ENCODE measurements at places on chromosomes 6 and 20.

- peak; percentile 53 for DNase-seq
Measured at GRCh38 chr20:58691773-58692578, 624 bp upstream of the NPEPL1 start.

GRCh38 chr6:100768816-100769351, 112.2 kb downstream of the ASCC3 start:
- DNase-seq, result no peak

DNA sequence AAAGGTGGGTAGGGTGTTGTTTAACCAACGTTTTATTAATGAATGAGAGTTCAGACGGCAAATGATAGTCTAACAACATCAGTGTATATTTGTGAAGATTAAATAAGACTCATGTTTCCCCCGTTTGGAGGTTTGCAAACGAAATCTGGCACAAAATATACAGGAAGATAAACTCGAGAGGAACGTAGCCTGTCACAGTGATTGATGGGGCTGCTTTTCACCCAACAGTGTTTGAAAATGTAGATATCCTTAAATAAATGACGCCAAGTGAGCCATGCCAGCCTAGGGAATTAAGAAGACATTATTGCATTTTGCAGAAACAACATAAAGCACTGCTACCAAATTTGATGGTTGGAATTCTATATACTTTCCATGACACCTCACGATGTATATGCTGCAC, 696.5 kb upstream of the FLRT3 start:
- no peak for DNase-seq

- DNase-seq, result peak; percentile 58
Measured at GRCh38 chr6:43172104-43173007, 1.3 kb downstream of the SRF start.

GRCh38 chr6:154847318-154847717, 114.1 kb downstream of the SCAF8 start:
- no peak for DNase-seq

GRCh38 chr6:44123544-44123943, 3.7 kb downstream of the MRPL14 start:
- no peak for DNase-seq

DNA sequence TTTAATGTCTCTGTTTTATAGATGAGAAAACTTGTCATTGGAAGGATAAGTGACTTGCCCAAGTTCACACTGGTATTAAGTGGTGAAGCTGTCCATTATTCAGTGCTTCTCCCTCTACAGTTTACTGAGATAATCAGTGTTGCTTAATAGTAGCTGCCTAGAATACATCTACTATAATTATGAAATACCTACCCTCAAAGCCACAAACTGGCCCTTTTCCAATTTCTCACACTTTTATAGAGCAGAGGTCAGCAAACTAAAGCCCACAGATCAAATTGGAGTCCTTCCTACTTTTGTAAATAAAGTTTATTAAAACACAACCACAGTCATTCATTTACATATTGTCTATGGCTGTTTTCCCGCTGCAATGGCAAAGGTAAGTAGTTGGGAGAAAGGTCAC, 73.5 kb downstream of the EYS start:
- DNase-seq, result no peak

- DNase-seq, result no peak
Measured at GRCh38 chr6:26555505-26556262, 17.5 kb downstream of the HMGN4 start.

DNA sequence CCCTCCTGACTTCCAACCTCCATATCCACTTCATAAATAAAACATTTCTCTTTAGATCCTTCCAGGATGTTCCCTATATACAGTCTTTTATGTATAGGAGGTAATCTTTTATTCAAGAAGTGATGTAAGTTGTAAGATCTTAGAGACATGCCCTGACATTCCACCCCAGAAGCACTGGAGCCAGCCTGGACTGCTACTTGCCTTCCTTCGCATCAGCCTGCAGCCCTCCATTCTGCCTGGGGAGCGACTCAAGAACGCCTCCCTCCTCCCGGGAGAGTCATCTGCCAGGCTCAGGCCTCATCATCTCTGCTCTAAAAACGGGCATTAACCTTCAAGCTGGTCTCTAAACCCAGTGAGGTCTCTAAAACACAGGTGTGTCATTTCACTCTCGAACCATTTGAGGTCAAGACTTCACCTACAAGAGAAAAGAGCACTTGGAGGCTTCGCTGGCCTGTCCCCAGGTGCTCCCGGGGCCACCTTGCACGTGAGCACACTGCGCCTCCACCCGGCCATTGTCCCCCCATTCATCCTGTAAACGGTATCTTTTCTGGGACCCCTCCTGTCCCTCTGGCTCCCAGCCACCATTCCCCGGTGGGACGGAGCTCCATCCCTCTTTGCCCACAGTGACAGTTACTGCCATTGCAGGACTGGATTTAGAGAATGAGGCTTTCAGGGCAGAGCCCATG, 107.5 kb upstream of the PDE10A start:
- no peak for DNase-seq

DNA sequence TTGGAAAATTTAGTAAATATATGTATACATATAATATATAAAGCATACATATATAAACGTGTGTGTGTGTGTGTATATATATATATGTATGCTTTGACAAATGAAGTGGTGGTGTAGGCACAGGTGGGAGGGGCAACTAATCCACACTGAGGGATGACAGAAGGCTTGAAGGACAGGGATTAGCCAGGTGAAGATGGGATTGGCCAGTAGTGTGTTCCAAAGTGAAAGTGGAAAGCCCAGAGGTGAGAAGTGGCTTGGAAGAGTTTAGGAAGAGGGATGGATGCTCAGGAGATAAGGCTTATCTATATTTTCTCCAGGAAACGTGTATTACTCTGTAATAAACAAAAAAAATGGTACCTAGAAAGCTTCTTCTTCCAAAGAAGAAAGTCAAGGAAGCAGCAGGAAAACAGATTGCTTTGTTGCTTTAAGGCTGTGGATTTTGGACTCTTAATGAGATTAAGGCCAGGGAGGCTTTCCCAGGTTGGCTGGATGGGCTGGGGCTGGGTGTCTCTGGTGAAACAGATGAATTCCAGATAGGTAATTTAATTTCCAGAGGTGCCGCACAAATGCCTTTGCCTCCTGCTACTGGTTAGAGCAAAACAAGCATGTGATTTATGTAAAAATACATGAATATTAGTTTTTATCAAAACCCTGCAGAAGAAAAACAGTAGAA, 63.9 kb downstream of the JARID2 start:
- no peak for DNase-seq

DNA sequence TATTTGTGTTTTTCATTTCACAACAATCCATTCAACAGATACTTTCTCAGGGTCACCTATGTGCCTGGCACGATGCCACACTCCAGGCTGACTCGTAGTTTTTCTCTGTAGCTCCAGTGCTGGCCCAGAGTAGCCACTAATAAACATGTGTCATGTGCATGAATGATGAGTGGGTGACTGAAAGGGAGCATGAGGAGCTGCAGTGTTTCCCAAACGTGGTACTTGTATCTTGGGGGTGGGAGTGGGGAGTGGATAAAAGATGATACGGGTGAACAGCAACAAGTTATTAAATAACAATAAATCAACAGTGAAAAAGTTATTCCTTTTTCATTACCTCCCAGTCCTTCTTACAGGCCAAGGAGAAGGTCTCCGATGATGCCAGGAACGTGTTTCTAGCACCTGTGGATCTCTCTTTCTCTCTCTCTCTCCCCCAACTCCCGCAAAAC, 17.1 kb downstream of the SRXN1 start:
- DNase-seq, result no peak

DNA sequence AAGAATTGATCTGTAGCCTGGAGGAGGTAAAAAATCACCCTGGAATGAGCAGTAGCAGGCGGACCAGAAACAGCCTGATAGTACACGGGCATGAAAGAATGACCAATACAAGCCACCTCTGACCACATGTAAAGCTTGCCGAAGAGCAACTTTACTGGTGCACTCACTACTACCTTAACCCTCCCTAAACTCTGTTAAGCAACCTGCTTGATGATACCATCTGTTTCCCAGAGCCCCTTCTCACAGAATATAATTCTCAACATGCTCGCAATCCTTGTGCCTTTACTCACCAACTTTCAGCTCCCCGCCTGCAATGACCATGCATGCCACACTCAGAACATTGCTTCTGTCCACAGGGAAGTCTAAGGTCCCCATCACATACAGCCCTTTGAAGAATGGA, 296.5 kb downstream of the PKHD1 start:
- DNase-seq, result no peak

DNA sequence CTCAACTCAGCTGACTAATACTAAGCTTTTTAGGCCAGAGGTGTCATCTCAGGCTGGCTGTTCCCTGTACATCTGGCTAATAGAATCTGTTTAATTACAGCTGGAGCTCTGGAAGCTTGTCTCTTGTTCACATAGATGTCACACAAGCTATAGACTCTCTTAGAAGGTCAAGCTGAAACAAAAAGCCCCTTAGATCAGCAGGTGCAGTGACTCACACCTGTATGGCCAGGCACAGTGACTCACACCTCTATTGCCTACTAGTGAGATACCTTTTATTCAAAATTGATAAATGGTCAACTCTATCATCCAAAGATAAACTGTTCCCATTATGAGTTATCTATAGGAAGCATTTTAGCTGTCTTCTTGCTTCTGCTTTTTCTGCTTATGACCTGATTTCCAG, 29.9 kb upstream of the MTHFD1L start:
- no peak for DNase-seq

DNA sequence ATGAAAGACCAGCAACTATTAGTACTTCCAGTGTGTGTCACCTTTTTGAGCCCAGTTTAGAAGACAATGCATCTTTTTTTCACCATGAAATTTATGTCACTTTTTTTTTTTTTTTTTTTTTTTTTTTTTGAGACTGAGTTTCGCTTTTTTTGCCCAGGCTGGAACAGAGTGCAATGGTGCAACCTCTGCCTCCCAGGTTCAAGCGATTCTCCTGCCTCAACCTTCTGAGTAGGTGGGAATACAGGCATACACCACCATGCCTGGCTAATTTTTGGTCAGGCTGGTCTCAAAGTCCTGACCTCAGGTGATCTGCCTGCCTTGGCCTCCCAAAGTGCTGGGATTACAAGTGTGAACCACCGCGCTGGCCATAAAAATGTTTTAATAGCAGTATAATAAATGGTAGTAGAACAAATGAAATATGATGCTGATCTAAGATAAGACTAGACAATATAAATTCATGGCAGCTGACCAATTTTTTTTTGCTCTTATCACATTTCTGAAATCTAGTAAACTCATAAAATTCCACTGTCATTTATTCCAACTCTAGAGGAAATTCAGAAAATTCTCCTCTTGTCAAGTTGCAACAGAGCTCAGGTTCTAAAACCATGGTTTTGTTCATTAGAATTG, 21.3 kb downstream of the NHSL1 start:
- no peak for DNase-seq

GRCh38 chr6:35484921-35485392, 11.9 kb downstream of the TEAD3 start:
- no peak for DNase-seq

DNA sequence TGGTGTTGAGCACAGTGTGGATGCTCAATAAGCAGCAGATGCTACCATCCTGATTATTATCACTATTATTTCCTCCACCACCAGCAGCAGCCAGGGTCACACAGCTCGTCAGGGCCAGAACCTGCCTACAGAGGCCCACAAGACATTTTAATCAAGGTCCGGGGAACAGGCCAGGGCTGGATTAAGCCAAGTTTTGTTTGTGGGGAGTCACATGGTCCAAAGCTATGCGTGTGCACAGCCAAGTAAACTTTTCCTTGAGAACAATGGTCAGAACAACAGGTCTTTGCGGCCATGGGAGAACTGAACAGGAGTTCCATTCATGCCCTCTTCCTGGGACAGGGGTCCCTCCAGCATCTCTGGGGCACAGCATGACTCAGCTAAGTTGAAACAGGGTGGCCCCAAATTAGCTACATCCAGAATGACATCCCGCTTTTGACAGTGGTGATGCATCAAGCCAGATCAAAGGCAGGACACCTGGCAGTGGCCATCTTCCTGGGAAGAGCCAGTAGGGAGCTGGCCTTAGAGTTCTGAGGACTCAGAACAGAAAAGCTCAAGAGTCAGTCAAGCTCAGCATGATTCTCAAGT, 11.7 kb downstream of the SNTA1 start:
- DNase-seq, result no peak

GRCh38 chr6:112466373-112467151, 119.4 kb downstream of the RFPL4B start:
- DNase-seq, result no peak

- DNase-seq, result no peak
Measured at GRCh38 chr6:126957721-126958120, 160.8 kb upstream of the RSPO3 start.

- DNase-seq, result no peak
Measured at GRCh38 chr6:157276731-157277130, 46.6 kb downstream of the TMEM242 start.

DNA sequence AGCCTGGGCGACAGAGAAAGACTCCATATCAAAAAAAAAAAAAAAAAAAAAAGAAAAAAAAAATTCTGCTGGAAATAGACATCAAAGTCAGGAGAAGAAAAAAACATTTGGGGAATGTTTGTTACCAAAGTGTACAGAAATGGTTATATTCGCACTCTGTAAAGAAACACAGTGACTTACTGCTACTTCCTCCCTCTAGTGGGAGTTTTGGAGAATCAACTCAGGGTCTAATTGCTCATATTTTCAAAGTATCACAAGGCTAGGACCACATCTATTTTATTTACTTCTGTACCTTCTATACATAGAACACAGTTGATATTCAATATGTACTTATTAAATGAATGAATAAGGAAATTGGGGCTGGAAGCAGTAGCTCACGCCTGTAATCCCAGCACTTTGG, 24.4 kb downstream of the ARG1 start:
- no peak for DNase-seq

- no peak for DNase-seq
Measured at GRCh38 chr6:89736893-89737292, 82.7 kb downstream of the MDN1 start.

- DNase-seq, result no peak
Measured at GRCh38 chr20:61082720-61083119, 169.3 kb upstream of the CDH4 start.

- DNase-seq, result no peak
Measured at GRCh38 chr20:58619077-58619863, 31.8 kb upstream of the STX16 start.

DNA sequence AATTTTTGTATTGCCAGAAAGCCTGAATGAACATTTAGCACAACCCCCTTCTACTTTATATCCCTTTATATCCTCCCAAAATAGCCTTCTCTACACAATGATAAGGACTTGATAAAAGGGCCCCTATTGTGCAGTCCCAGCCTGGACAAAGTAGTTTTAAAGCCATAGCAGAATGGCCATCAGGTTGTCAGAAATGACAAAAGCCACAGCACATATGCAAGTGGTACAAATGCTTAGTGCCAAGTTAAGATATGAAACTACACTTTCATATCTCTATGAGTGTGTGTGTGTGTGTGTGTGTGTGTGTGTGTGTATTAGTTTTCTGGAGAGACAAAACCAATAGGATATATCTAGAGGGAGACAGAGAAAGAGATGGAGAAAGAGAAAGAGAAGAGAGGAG, 132.6 kb downstream of the SGK1 start:
- DNase-seq, result no peak

GRCh38 chr6:40376113-40376650, 211.0 kb downstream of the LRFN2 start:
- DNase-seq, result no peak

Measured in right forelimb (tissue), 1 donor.